GM23248 (cell line): ENCODE measurements at places on chromosomes 1 and 21. TPM values are rescaled to one million over a fixed set of nuclear protein-coding genes. Genes with fewer than 3 reads are reported as not detected.

DNA sequence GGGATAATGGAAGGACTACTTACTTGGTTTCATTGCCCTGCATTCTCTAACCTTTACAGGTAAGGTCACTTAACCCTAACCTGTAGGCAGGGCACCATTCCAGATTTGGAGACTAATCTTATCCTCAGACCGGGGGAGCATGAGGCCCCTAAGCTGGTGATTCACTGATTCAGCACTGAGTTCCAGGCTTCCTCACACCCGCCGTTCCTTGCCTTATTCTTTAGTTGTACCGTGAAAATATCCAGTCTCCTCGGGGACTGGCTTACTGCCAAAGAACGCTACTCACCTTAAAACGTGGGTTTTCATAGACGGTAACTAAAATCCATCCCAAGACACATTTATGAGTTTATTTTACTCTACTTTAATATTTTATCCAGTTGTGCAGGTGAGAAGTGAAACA is 44.3 kb upstream of the COL24A1 start:
- DNase-seq, result no peak

- no peak for DNase-seq
Measured at GRCh38 chr1:41709331-41709730, 209.4 kb downstream of the HIVEP3 start.

DNA sequence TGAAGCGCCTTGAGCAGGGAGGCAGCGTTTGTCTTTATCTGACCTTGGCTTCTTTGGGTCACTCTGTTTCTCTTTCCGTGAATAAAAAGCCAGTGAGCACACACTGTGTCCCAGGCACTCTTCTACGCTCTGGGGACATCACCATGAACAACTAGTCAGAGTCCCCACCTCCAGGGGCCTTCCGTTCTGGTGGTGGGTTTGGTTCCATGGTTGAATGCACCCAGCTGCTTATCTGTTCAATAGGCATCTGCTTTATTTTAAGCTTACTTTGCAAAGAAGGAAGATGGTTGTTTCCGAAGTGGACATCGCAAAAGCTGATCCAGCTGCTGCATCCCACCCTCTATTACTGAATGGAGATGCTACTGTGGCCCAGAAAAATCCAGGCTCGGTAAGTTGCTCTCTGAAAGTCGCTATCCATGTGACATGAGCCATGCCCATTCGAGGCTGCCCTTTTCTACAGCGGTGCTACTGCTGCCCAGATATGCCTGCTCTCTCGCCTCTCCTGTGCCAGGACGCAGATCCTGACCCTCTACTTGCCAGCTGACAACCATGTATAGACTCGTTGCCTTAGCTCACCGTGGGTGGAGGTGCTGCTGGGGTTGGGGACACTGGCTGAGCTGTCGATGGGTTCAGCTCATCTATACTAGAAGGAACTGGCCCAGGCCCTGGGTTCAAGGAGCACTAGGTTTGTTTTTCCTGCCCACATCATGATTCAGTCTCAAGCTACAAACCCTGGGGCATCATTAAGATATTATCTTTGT is 5.9 kb downstream of the MX1 start:
- no peak for DNase-seq

DNA sequence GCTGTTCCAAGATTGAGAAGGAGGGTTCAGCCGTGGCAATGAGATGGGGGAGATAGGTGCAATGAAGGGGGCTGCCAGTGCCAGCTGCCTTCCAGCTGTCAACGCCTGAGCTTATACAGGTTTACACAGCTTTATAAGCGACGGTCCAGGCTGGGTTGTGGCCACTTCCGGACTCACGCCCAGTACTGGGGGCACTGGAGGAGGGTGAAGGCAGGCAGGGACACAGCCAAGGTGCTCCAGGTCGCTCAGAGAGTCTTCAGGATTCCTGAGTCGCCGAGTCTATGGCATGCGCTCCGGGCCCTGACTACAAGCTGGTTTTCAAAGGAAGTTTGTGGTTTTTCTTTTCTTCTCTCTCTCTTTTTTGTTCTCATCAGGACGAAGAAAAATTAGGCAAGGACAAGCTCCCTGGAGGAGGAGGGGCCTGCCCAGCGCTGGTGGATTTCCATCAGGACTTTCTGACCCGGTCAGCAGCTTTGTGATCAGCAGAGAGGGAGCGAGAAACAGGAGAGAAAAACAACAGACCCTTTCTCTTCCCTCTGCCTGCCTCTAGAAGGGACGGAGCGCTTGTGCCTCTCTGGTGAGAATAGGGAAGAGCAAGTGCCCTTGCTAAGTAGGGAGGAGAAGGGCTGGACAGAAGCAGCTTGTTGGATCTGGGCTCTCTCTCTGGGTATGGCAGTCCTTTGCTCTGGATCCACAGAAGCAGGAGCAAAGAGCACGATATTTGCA is at the start of gene MINDY1:
Gene MINDY1 (minus strand): TSS at position 576 of the 726 bp plus-strand sequence. CDS start 4,285 bp downstream, outside the sequence.
- DNase-seq, result peak; percentile 93

DNA sequence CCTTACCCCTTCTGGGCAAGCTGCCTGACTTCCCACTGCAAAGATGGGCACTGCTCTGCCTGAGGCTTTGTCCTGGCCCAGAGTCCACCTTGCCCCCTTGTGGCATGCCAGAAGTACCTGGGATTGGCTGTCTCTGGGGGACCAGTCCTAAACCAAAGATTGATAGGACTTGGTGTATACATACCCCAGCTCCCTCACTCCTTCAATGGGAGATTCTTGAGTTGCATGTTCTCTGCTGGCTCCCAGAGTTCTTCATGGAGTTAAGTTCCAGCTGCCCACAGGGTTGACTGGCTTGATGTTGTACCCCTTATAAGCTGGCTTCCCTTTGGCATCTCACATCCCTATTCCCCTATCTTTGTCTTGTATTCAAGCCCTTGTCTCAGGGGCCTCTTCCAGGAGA is 244.8 kb downstream of the GRIK3 start:
- DNase-seq, result no peak

GRCh38 chr1:183433703-183434102 is 15.5 kb upstream of the NMNAT2 start:
- no peak for DNase-seq

GRCh38 chr1:89855413-89856123 is 34.7 kb downstream of the LRRC8D start:
- peak; percentile 82 for DNase-seq

DNA sequence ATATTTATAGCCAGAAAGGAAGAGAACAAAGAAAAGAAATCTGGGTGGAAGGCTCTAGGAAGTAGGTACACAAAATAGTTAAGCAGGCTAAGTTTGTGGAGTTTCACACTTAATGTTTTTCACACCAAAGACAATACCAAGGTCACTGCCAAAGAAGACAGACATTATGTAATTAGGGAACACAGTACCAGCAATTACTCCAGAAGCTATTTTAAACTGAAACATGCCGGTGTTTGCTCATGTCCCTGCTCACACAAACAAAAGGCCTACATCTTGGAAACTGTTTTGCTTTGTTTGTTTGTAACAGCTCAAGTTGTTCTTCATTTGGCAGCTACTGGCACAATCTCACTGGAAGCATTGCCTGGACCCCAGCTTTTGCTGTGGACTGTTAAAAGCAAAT is 88.5 kb upstream of the DAB1 start:
- no peak for DNase-seq

GRCh38 chr1:110235181-110235833 is 25.2 kb downstream of the KCNC4 start:
- no peak for DNase-seq

- DNase-seq, result no peak
Measured at GRCh38 chr1:160807738-160808137, 11.8 kb downstream of the LY9 start.

- no peak for DNase-seq
Measured at GRCh38 chr1:234730475-234730769, 120.4 kb upstream of the IRF2BP2 start.

- DNase-seq, result no peak
Measured at GRCh38 chr1:228513236-228513900, 26.2 kb downstream of the RNF187 start.

- DNase-seq, result peak; percentile 79
Measured at GRCh38 chr1:222634180-222635013, 16.5 kb downstream of the MIA3 start.

DNA sequence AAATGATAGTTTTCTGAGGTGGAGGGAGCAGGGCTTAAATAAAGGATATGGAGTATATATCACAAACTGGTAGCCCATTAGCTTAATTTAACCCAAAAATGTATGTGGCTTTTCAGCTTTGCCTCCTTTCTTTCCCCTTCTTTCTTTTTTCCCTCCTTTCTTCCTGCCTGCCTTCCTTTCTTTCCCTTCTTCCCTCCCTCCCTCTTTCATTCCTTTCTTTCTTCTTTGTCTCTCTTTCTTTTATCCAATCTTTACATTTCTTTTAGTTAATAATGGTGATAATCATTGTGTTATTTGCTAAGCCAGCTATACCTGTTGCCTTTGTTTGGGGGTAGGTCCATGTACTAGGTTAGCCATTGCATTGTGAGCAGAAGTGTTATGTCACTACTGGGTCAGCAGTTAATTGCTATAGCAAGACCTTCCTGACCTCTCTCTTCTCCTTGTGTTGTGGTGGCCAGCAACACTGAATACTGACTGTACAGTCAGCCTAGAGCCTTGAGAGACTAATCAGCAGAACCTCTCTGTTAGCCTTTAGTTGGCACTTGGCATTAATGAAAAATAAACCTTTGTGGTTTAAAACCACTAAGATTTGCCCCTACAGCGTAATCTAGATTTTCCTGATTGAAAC is 5.1 kb downstream of the GORAB start:
- DNase-seq, result peak; percentile 55

GRCh38 chr1:168513656-168514404 is 30.0 kb downstream of the XCL2 start:
- no peak for DNase-seq

DNA sequence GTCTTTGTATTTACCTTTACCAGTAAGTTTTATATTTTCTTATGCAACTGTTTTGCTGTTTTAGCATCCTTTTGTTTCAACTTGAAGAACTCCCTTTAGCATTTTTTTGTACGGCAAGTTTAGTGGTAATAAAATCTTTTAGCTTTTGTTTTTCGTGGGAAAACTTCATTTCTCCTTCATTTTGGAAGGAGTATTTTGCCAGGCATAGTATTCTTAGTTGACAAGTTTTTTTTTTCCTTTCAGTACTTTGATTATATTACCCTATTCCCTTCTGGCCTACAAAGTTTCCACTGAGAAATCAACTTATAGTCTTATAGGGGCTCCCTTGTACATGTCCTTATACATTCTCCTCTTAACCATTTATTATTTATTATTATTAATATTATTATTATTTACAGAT is 22.6 kb upstream of the SOD1 start:
- no peak for DNase-seq

- no peak for DNase-seq
Measured at GRCh38 chr1:51488372-51489050, 30.6 kb downstream of the EPS15 start.

DNA sequence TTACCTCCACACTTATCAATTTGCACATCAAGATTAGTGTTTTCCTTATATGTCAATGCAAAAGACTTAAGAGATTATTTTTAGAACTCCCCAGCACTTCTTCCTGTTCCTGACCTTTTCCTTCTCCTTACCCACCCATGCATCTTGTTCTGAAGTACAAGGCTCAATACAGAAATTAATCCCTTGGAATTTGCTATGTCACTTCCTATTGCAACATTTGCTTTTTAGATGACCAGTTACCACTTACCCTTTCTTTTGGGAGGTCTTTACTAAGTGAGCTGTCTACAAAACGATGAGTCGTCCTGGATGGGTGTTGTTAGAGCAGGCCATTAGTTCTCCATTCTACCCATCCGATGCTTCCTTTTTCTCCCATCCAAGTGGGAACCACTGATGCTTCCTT is 221.2 kb downstream of the FMN2 start:
- DNase-seq, result peak; percentile 95

DNA sequence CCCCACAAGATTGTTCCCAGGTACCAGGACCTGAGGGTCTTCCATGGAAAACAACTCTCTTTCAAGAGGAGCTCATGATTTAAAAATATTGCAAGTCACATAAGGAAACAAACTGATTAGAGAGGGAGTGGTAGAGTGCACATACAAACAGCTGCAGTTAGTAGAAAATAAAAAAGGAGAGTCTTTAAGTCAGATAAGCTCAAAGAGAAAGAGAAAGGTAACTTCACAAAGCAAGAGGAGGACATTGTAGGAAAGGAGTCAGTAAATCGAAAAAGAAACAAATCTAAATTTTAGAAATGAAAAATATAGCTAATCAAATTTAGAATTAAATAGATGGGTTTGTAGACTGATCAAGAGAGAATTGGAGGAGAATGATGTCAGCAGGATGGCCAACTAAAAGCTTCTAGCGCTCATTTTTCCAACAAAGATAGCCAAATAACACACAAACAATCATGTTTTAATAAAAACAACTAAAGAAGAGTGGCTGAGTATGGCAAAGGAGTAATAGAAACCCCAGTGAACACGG is 86.1 kb upstream of the CD53 start:
- DNase-seq, result no peak

- DNase-seq, result peak; percentile 25
Measured at GRCh38 chr1:44076066-44076465, 42.6 kb upstream of the KLF17 start.

DNA sequence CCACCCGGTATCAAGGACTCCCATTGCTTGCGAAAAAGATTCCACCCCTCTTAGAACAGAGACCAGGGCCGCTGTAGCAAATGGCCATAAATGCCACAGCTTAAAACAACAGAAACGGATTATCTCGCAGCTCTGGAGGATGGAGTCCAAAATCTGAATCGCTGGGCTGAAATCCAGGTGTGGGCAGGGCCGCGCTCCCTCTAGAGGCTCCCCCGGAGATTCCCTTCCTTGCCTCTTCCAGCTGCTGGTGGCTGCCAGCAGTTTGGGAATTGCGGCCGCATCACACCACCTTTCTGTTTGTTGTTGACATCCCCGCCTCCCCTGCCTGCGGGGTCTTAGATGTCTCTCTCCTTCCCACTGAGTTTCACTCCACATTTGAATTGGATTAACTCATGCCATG is 15.6 kb downstream of the PDE9A start:
- peak; percentile 14 for DNase-seq

- no peak for DNase-seq
Measured at GRCh38 chr1:207833381-207833780, 77.5 kb downstream of the CD34 start.

DNA sequence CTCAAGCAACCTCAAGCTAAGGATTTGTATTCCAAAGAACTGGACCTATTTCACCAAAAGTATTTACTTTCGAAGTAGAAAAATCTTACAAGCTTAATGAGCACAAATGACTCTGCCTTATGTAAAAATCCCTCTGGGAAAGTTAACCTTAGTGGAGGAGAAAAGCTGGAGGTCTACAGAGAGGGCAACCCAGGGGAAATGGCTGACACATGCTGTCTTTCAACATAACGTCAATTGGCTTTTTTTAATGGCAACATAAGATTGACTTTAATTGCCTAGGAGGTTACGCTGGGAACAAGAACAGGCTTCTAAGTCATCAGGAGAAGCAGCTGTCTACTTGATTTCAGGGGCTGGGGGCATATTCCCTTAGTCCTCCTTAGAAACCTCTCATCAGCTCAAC is 52.3 kb downstream of the UTP25 start:
- no peak for DNase-seq

Gene SNX7
- 49.1 and 59.7 TPM in 2 replicates for total RNA-seq

Gene CYP4X1
- not detected in 2 replicates for total RNA-seq

Gene OR2T29
- total RNA-seq, result not detected in 2 replicates

Gene CTSS
- total RNA-seq, result 0.38 and 2.5 TPM in 2 replicates

Gene CATSPER4
- not detected in 2 replicates for total RNA-seq

Gene CORT
- 0.22 TPM in 1 of 2 replicates, not detected in the other for total RNA-seq

Gene CLCA1
- not detected in 2 replicates for total RNA-seq

Gene FCGR3A
- not detected in 2 replicates for total RNA-seq

Gene NECAP2
- 112 and 117 TPM in 2 replicates for total RNA-seq

Gene IFI44L
- total RNA-seq, result not detected in 2 replicates

Gene ADAMTS1
- 165 and 166 TPM in 2 replicates for total RNA-seq
